Heart left ventricle (tissue), 16 donors: ENCODE measurements at places on chromosomes 16 and 17. TPM values are rescaled to one million over a fixed set of nuclear protein-coding genes. Genes with fewer than 3 reads are reported as not detected.
A peak's percentile ranks its signal among the peaks of the same experiment; 100 is the strongest.

DNA sequence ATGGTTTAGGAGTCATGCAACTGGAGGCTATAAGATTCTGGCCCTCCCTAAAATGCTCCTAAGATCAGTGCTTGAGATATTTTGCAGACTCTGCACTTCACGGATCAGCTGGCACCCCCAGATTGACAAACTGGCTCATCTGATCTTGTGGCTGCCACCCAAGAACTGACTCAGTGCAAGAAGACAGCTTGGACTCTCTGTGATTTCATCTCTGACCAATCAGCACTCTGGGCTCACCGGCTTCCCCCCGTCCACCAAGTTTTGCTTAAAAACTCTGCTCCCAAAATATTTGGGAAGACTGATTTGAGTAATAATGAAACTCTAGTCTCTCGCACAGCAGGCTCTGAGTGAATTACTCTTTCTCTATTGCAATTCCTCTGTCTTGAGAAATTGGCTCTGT is 26.3 kb upstream of the CCL2 start:
- no peak for DNase-seq

DNA sequence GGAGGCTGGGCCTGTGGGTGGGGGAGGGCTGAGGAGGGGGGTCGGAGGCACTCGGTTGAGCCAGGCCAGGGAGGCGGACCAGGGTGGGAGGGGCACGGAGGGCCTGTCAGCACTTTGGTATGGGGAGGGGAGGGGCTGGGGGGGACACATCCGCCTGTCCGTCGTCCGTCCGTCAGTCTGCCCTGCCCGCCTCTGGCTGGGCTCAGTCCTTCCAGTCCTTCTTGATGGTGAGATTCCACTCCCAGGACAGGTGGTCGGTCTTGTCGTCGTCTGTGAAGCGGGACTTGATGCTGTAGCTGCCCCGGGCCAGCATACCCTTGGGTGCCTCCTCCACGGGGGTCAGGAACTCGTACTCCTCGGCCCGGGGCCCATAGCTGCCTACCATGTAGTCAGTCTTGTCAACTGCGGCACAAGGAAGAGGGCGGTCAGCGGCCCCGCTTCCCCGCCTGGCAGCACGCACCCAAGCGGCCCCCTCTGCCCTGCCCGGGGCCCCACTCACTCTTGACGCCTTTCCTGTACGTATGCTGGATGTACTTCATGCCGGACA is 2.4 kb downstream of the ARHGDIA start:
- no peak for DNase-seq

DNA sequence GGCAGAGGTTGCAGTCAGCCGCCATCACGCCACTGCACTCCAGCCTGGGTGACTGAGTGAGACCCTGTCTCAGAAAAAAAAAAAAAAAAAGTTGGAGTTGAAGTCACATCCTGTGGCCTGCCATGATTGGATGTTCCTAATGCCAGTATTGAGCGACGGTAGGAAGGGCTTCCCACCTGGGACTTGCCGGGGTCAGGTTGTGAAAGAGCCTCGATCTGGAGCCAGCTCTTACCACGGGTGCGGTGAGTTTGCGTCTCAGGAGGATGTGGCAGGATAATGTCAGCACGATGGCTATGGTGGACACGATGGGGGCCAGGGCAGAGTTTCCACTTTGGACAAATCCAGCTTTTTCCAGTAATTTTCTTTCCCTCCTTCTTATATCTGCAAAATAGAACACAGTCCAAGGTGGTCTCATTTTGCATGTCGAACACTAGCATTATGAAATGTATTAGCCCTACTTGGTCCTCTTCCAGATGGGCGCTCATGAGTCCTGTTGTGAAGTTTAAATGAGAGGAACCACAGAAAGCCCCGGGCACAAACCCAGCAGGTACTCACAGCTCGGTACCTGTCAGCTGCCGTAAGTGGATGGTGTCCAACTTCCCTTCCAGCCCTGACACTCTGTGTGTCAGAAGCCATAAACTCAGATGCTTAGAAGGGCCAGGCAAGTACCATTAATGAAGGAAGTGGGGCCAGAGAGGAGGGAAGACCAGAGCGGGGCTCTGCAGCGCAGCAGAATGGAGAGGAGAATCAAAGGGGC is 22.2 kb downstream of the ABCC12 start:
- no peak for DNase-seq

- DNase-seq: no peak
Measured at GRCh38 chr17:21463204-21463661, 87.1 kb downstream of the KCNJ12 start.

PLA2G10 gene
- total RNA-seq: not detected

- DNase-seq: no peak
Measured at GRCh38 chr17:83149761-83150251, 70.4 kb downstream of the METRNL start.

CX3CL1 gene
- 10.1 TPM for total RNA-seq

DNA sequence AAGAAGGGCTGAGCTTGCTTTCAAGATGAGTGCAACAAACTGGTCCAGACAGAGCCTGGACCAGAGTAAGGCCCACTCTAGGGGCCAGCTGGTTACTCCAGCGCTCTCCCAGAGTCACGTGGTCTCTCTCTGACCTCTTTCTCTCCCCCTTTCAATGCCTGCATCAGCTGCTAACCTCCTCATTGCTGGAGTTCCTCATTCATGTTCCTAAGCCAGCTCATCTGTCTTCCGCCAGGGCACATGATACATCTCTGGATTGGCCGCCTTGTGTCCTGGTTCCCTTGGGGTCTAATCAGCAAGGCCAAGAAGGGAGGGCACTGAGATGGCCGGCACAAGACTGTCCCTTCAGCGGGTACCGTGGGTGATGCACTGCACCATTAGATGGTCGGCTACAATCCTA is 26.9 kb upstream of the ZFP90 start:
- no peak for DNase-seq

SLC2A4 gene
- total RNA-seq: 85.4 TPM

DNA sequence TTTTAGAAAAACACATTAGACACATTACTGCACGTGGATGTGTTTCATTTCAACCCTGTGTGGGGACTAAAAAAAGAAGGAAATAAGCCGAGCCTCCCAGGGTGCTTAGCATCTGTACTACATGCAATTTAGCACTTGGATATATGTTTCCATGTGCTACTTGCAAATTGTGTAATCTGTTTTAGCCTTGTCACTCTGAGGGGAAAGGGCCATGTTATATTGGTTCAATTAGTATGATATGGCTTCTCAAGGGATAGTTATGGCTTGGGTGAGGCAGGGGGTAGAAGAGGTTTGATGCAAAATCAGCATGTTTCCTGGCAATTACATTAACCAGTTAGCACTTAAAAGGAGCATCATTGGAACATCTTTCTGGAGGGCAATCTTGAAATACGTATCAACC is 353.5 kb upstream of the GOT2 start:
- no peak for DNase-seq

DNA sequence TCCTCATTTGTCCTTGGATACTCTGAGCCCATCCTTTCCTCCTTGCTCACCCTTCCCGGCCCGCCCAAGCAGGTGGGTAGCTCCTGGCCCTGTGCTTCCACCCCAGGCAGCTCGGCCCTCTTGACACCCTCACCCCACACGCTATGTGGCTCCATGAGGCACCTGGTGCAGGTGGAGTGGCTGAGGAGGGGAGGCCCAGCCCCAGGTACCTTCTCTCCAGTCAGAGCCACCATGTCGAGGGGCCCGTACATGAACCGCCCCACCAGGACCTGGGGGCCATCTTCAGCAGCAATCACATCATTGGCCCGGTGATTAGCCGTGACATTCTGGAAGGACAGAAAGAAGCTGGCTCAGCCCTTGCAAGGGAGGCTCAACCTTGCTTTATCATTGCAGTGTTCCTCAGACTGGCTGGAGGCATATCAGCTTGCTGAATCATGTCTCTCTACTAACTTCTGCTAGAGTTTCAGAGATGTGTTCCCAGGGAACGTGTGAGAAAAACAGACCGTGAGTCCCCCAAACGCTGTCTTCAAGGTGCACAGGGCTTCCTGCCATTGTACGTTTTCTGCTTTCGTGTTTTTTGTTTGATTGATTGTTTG is 20.3 kb downstream of the PIMREG start:
- DNase-seq: peak; percentile 41

DNA sequence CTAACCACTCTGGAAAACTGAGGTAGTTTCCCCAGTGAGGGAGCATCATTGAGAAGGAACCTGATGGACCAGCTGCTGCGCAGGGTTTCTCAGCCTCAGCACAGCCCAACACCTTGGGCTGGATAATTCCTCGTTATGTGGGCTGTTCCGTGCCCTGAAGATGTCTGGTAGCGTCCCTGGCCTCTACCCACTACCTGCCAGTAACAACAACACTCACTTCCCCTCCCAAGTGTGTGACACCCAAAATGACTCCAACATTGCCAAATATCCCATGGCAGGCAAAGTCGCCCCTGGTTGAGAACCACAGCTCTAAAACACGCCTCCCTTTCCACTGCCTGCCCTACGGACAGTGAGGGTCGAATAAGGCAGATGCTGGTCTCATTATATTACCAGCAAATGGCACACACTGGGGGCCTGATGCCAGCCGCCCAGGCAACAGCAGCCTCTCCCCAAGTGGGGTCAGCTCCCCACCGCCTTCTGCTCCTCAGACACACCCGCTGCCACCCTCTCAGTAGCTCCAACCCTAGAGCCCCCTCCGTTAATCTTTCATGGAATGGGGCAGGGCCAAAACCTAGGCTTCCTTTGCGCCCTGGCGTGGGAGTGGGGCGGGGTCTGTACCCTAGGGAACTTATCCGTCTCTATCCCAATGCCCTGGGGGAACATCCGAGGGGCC is 1.0 kb downstream of the RHBDF2 start:
- no peak for DNase-seq

ITFG1 gene
- 73.4 TPM for total RNA-seq

USH1G gene
- not detected for total RNA-seq

GRCh38 chr17:41799366-41799765 is 12.4 kb downstream of the P3H4 start:
- no peak for DNase-seq

- DNase-seq: no peak
Measured at GRCh38 chr17:18280249-18280648, 19.8 kb downstream of the MIEF2 start.

DNA sequence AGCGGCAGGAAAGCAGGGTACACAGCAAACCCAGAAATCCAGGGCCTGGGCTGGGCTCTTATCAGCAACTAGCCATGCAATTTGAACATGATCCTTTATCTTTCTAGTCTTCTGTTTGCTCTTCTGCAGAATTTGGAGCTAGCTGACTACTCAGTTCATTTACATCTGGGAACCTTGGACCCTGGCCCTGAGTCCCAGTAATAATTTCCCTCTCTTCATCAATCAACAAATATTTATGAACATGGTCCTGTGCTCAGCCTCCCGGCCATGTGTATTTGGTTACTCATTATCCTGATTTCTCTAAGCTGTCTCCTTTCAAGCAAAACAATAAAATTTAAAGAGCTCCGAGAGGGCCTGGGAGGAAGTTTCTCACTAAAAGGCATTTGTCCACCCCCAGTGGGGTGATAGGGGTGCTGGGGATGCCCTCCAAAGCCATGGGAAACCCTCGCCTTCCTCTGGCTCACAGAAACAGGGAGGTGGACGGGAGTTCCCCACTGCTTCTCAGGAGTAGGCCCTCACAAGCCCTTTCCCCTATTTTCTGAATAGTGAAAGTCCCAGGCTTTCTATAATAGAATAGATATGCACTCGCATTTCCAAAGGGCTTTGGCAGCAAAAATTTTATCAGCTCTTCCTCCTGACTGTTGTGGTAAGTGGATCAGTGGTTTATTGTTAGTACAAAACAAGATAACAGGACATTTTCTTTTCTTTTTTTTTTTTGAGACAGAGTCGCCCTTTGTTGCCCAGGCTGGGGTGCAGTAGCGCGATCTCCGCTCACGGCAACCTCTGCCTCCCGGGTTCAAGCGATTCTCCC is 6.9 kb upstream of the WDR59 start:
- DNase-seq: no peak

DNA sequence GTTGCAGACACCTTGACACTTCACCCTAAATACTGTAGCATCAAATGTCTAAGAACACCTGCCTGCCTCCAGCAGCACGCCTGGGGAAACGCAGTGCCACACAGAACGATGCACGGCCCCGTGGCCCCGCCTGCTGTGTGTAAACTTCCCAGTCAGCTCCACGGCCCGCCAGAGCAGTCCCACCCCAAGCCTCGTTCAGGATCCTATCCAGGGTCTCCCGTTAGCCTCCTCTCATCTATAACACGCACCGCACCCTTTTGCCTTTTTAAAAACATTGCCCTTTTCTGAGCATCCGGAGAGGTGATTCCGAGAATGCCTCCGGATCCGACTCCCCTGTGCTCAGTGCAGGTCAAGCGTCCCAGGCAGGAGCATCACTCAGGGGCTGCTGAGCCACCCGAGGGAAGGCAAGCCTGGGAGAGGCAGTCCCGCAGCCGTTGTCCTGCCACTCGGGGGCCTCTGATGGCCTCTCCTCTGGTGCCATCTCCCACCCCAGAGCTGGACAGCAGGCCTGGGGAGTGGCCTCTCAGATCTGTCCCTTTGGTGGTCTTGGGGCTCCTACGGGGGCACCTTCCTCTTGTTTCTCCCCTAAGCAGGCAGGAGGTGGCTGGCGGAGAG is 37.9 kb upstream of the SLC38A10 start:
- no peak for DNase-seq

DNA sequence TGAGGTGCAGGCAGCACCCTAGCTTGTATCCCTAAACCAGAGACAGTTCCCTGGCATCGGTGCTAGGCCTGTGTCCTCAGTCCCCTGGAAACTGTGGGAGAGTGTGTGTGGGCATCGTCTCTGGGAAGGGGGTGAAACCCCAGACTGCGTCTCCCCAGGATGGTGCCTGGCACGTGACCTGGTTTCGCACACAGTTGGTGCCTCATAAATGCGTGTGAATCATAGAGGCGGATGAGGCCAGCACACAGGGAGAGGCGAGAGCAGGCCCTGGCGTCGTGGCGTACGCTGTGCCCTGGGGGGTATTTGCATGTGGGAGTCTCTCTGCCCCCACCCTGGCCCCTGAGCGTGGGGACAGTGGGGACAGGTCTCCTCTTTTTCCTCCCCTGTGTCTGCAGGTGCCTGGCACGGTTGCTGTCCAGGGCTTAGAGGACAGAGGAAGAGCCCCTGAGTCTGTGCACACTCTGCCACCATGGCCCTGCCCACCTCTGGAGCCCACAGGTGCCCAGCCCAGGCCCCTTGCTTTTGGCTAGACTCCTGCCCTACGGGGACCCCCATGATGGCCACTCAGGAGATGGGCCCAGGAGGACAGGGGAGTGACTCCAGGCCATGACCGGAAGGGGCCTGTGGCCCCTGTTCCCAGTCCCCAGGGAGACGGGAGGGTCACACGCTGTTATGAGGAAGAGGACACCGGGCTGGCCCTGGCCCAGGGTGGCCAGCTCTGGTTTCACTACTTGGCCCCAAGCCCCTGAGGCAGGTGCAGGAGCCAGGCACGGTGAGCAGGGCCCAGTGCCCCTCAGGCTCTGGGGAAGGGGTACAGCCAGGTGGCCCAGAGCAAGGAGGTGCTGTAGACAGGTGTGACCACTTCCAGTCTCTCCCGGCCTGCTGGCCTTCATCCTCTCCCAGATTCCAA is 1.3 kb upstream of the FSCN2 start:
- no peak for DNase-seq
